ENCODE measurements at places on chromosomes 5 and 9.

DNA sequence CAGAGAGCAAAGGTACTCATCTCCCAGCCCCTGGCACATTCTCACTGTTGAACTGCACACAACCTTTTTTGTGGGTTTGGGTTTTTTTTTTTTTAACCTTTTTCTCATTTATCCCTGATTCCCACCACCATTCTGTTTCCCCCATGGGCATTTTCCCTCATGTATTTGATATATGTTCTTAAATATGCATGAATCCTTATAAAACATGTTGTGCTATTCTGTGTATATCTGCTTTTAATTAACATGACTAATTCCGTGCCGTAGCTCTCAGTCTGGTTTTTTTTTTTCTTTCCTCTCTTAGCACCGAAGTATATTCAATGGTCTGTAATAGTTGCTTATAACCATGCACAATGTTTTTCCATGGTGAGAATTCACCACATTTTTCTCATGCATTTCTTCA, 204.5 kb downstream of the RGS3 start:
- DNase-seq, result no peak

- DNase-seq, result no peak
Measured at GRCh38 chr5:123093601-123094236, 4.7 kb downstream of the PRDM6 start.

GRCh38 chr9:122055701-122056100, 37.4 kb downstream of the TTLL11 start:
- peak; percentile 67 for DNase-seq

- no peak for DNase-seq
Measured at GRCh38 chr5:2123874-2124273, 241.1 kb upstream of the IRX4 start.

DNA sequence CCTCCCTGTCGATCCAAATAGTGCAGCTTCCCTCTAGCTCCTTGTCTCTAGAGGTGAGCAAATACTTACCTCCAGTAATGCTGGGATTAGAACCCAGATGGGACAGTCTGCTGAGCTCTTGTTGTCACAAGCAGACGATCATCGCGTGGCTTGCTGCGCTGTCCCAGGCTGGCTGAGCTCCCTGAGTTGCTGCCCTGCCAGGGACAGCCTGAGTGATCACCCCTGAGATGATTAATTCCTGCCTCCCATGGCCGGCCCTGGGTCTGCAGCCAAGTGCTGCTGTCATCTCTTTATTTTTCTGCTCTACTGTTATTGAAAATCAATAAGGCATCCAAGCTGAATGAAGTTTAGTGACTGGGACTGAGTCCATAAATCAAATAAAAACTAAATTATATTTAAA, 94.0 kb upstream of the ALDH1B1 start:
- no peak for DNase-seq

GRCh38 chr5:98333921-98334320, 439.5 kb upstream of the RGMB start:
- DNase-seq, result no peak

DNA sequence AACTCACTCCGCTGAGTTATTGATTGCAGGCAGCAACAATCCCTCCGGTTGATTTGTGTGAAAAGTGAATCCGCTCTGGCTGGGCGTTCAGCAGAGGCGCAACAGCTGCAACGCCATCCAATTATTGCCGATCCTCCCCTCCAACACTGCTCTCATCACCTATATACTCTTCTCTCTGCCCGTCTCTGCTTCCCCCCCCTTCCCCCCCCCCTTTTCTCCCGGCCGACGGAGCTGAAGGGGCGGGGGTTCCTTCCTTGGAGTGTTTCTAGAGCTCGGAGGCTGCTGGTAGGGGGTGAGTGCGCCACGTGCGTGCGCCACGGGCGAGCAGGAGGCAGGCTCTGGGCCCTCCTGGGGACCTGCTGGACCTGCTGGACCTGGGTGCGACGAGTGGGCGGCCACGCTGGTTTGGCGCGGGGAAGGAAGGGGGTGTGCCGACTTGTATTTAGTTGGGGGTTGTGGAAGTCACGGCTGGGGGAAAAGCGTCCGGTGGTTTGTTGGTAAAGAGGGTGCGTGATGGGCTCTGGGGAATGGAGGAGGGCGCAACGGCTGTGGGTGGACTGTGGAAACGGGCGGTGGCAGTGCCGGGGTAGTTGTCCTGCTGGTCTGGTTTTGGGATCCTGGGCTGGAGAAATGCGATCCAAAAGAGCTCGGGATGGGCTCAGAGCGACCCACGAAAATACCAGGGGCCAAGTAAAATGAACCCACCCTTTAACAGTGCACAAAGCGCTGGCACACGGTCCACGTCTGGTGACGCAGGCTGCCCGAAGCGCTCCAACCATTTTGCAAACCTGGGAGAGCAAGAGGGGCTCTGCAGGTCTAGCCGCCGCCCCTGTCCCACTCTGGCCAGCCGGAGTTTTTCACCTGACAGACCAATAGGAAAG, 6.4 kb upstream of the MEF2C start:
- peak; percentile 85 for DNase-seq

GRCh38 chr9:91138760-91139159, 223.0 kb downstream of the AUH start:
- no peak for DNase-seq

GRCh38 chr5:94749042-94749441, 130.6 kb downstream of the SLF1 start:
- no peak for DNase-seq

GRCh38 chr5:160061770-160062169, 52.8 kb downstream of the TTC1 start:
- DNase-seq, result no peak

DNA sequence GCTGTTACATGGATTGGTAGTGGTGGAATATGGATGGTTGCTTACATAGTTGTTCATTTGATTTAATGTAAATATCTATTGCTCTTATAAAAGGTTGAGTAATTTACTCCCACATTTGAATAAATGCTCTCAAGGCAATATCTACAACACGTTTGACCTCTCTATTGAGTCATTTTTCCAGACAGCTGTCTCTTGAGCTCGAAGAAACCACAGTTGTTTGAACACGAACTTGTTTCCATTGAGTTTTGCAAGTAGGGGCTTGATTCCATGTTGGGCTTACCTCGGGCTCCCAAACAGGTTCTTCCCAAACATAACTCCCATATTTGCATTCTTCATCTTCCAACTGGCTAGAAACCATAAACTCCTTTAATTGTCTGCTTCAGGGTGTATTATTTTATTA, 115.0 kb upstream of the HMHB1 start:
- DNase-seq, result no peak

GRCh38 chr9:121661328-121661727, 9.9 kb downstream of the DAB2IP start:
- no peak for DNase-seq

DNA sequence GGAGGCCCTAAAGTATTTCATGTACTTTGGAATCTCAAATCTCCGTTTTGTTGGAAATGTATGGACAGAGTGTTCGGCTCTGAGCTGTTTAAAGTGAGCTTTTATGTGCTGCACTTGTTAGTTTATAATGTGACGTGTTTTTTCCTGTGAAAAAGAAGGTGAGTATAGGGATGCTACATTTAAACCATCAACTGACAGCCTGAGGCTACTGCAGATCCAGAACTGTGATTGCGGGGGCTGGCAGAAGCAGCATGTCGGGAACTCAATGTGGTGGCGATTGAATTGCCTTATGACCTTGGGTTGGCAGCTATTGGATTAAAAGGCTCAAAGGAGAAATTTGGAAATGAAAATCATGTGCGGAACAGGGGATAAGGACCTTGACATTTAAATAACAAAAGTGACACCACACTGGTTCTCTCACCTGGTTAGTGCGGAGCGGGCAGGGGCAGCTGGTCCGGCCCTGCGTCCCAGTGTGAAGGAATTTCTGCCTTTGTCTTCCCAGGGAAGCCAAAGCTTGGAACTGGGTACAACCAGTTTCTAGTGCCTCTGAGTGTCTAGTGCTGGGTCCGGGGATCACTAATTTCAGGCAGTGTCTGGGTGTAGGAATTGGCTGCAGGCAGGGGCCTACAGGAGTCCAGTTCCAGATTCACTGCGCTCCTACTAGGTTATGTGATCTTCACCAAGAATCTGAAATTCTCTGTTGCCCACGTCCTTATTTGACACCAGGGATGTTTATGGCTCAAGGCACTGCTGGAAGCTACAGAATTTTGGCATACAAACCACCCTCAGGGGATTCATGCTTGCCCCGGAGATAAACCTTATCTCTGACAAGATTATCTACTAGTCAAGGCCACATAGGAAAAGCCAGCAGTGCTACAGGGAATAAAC, 120.7 kb upstream of the ERCC6L2 start:
- no peak for DNase-seq

DNA sequence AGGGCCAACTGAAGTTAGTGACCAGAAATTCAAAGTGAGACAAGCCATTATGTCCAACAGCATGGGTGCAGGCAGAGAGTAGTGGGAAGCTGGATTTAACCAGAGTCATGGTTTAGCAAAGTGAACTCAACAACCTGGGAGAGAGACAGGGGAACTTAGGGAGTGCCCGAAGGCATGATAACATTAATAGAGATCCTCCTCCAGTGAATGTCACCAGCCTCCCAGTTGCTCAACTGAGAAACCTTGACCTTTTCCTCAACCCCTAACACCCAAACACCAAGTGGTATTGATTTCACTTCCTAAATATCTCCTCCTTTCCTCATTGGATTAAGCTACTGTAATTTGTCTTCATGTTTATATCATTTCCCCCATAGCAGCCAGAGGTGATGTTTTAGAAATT, 42.6 kb downstream of the HMGCS1 start:
- DNase-seq, result peak; percentile 3

DNA sequence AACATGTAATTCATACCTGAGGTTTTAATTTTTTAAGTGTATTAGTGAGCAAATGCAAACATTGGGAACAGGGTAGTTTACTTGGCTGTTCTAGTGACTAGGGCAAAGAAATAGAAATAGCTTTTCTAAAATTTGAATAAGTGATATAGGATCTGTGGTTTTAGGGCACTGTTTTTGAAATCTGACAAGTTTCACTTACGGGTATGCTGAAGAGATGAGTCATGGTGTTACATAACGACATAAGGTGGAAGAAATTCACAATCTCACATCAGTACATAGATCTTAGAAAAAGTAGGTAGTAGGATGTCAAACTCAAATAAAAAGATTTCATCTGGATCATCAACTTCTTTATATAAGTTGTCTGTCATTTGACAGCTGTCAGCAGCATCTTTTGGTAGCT, 772.3 kb downstream of the MAT2B start:
- DNase-seq, result no peak

- peak; percentile 38 for DNase-seq
Measured at GRCh38 chr9:128053560-128053959, 13.6 kb downstream of the NAIF1 start.

GRCh38 chr5:14868771-14869170, 2.8 kb downstream of the ANKH start:
- DNase-seq, result no peak

DNA sequence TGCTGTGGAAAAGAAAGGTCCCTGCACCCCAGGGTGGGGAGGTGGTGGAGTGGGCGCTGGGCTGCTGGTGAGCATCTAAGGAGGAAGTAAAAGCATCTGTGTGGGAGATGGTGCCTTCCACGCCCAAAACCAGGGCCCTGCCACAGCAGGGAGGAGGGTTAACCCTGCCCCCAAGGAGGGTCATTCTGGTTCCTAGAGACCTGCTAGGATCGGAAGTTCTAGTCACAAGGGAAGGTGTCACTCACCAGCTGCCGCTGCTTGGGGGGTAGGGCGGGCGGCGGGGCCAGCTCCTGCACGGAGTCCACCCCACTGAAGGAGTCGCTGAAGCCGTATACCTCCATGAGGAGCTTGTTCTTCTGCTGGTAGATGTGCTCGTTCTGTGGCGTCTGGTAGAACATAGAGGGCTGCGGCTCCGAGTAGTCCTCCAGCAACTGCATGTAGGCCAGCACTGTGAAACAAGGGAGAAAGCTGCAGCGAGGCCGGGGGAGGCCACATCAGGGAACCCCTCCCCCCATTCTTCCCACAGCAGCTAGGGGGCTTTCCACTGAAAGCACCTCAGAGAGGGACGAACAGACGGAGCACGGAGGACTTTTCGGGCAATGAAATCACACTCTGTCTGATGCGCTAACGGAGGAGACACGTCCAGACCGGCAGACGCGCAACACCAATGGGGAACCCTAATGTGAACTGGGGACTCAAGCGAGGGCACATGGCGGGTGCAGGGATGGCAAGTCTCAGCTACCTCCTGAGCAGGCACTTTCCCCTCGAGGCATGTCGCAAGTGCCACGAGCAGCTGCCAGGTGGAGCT, 76.4 kb downstream of the PRRT1B start:
- DNase-seq, result peak; percentile 52

- DNase-seq, result no peak
Measured at GRCh38 chr5:176803068-176803942, 7.1 kb upstream of the UNC5A start.

DNA sequence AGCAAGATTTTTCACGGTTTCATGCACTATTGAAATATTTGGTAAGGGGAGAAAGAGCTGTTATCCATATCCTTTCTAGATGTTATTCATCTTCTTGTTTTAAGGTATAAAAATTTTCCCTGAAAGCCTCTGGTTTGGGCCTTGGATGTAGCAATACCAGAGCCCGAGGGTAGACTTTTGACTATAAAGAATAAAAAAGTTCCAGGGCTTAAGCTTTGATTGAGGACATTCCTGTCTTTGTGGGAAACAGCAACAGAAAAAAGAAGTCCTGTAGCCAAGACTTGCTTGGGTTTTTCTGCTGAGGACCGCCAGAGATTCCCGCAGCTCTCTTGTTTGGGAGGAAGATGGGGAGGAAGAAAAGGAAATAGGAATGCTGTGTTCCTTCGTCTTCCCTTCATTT, 440.0 kb upstream of the WWC1 start:
- no peak for DNase-seq
